ENCODE measurements at places on chromosomes 7 and 10.
A peak's percentile ranks its signal among the peaks of the same experiment; 100 is the strongest.

DNA sequence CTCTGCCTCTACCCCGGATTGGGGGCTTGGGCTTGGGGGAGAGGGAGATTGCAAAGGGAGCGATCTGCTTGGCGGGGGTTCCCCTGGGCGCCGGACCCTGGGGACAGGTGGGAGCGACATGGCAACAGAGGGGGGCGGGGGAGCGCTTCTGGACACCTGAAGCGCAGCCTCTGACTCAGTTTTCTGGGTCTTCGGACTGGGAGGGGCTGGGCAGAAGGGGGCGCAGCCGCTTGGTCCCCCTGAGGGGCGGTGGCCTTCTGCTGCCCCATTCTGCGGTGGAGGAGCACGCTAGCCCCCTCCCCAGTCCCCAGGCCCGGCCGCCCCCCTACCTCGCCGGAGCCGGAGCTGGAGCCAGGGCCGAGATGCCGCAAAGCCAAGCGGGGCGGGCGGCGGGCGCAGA is 380 bp downstream of the NAT16 start:
- no peak for DNase-seq

- DNase-seq: no peak
These were observed 270.2 kb upstream of the KAT6B start for GRCh38 chr10:74556072-74556705.

DNA sequence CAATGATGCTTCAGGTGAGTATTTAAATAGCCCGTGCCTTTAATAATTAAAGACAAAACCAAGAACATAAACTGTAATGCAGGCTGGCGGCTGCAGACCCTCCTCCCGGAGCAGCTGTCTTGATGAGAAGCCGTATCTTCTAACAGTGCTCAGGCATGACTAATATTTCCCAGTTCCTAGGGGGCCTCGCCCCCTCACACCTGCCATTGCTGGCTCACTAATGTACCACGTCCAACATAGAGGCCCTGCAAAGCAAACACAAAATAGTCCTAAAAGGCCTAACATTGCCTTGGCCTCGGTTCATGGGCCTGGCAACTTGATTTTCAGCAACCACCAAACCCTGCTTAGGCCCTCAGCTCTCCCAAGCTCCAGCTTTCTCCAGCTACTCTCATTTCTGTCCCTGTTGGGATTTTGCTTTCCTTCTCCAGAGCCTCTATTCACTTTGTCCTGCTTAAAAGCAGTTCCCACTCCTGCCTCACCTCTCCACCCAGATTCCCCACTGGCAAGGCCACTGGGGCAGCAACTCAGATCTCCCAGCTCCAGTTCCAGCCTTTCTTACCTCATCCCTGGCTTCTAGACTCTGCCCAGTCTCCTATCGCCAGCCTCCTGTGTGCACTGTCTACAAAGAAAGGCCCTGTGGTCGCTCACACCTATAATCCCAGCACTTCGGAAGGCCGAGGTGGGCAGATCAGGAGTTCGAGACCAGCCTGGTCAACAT is 16.2 kb downstream of the SORBS1 start:
- DNase-seq: no peak

DNA sequence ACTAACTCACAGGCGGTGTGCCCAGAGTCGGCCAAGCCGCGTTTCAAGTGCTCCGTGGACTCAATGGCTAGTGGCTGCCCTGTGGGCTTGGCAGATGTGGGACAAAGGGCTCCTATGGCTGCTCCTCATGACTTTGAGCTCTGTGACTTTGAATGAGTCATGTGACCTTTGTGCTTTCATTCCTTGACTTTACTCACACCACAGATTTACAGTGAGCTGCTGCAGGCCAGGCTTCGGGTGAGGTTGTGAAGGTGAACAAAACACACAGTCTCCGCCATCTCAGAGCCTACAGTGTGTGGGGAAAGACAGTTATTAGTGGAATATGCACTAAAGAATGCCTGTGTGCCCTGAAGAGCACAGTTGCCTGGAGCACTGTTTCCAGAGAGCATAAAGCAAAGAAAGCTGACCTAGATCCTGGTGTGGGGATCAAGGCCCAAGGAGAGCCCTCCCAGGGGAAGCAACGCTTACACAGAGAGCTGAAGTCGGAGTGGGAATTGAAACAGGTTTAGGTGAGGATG is 29.7 kb upstream of the PLEKHA1 start:
- no peak for DNase-seq

DNA sequence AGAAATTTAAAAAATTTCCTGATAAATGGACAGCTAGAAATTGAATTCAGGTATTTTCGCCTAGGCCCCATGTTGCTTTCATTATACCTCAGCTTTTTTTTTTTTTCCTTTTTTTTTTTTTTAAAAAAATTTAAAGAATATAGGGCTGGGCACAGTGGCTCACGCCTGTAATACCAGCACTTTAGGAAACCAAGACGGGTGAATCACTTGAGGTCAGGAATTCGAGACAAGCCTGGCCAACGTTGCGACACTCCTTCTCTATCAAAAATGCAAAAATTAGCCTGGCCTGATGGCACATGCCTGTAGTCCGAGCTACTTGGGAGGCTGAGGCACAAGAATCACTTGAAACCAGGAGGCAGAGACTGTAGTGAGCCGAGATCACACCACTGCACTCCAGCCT is 334.0 kb downstream of the SORCS1 start:
- no peak for DNase-seq

DNA sequence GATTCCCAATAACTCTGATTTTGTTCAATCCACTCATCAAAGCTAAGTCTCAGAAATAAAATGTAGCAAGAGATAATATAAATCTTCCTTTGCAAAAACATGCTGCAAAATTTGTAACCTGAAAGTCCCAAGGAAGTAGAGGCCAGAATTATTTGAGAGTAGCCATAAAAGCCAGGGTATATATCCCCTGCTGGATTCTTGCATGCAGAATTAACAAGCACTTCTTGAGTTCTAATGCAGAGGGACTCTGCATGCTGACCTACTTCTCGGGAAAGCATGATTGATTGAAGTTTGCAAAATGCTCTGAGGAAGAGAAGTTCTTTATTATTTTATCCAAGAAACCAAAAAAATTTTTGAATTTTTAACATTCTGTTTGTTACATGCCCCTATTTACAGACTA is 121.6 kb downstream of the THSD7A start:
- DNase-seq: no peak

DNA sequence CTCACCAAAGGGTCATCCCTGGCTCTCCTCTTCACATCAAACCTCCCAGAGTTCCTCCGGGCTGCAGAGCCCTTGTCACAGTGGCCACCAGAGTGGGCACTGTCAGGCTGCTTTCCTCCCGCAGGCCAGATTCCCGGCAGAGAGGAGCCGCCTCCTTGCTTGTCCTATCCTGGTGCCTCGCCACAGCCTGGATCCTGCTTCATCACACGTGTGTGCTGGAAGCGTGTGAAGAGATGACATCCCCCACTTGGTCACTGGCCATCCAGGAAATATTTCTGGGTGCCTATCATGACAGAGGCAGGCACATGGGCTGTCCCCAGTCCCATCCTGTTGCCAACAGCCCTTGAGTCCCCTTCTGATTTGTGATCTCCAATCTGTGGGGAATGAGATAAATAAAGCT is 15.0 kb downstream of the INSIG1 start:
- DNase-seq: no peak

- no peak for DNase-seq
These were observed 235.1 kb upstream of the CACNA2D1 start for GRCh38 chr7:82678716-82679115.

DNA sequence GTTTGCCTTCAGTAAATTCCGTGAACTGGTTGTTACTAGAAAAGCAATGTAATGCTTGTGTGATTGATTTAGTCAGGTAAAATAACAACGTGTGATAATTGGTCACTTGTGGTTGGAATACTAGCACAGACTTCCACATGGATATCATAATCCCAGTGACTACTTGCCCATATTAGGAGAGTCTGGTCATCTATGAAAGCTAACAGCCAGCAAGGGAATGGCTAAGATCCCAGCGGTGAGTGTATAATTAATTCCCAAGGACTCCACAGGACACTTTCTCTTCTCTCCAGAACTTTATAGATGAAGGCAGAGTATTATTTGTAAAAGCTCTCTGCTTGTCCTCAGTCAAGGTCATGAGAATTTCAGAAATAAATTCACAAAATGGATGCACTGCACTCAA is 662.6 kb upstream of the TEX47 start:
- no peak for DNase-seq

GRCh38 chr10:110546077-110546476 is 21.4 kb upstream of the SMC3 start:
- DNase-seq: no peak

- DNase-seq: no peak
These were observed 447.6 kb upstream of the NPVF start for GRCh38 chr7:25675789-25676474.

DNA sequence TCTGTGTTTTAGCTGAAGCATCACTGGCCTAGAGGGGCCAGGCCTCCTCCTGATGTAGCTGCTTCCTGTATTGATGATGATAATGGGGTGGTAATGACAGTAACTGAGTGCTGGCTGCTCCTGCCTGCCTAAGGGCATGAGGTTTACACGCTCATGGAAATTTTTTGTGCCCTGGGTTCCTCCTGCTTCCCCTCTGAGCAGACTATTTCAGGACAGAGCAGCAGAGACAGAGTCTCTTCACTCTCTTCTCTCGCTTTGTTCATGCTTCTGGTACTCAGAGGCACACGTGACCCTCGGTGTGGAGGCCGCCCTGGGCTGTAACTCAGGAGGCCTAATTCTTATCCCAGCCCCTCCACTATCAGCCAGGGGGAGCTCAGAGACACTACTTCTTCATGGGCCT is 27.9 kb downstream of the LRRC20 start:
- no peak for DNase-seq

DNA sequence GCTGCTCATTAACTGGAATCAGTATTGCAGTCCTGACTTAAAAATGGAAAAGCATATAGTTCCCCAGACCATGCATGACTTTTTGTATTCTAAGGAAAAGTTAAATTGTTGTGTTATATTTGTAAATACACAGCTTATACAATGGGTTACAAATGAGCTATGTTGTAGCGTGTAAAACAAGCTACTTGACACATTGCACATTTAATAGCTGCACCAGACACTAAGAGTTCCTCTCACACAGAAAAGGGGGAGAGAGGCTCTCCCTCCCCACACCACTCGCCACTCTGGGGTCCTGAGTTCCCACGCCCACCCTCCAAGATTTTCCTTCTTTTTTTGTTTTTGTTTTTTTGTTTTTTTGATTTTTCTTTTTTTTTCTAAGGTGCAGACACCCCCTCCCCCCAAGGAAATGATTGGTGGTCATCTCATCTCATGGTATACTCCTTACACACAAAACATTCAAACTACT is 6.3 kb downstream of the KLF6 start:
- DNase-seq: no peak

DNA sequence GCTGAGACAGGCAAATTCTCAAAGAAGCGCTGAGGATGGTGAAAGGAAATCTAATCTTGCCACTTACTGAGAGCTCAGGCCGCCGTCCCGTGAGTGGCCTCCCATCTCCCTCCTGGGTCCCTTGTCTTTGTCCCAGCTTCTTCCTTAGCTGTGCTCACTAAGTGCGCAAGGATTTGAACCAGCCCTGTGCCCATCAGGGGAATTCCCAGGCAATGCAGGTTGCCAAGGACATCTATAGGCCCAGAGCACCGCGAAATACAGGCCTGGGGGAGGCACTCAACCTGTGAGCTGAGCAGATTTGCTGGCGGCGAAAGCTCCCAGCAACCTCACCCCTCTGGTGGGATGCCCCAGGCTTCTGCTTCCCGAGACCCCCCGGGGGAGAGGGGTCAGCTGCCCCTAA is 64.8 kb downstream of the OAT start:
- no peak for DNase-seq

GRCh38 chr7:132569884-132570614 is 6.2 kb downstream of the PLXNA4 start:
- no peak for DNase-seq

DNA sequence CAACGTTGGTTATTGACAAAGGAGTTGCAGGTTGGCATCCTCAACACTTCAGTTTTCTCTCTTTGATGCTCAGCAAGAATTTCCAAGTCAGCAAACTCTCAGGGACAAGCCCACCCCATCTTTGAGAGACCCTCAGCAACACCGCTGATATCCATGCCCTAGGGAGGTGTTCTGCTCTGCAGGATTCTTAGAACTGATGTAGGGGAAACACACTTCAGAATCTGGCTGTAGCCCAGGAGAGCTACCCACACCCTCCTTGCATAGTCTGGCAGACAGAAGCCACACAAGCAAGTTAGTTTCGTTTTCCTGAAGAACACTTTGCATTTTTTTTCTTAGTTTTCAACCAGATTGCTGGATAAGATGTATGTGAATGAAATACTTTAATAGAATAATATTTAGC is 822 bp downstream of the SAMD9L start:
- no peak for DNase-seq

GRCh38 chr10:12412666-12413368 is 63.5 kb downstream of the CAMK1D start:
- DNase-seq: no peak

DNA sequence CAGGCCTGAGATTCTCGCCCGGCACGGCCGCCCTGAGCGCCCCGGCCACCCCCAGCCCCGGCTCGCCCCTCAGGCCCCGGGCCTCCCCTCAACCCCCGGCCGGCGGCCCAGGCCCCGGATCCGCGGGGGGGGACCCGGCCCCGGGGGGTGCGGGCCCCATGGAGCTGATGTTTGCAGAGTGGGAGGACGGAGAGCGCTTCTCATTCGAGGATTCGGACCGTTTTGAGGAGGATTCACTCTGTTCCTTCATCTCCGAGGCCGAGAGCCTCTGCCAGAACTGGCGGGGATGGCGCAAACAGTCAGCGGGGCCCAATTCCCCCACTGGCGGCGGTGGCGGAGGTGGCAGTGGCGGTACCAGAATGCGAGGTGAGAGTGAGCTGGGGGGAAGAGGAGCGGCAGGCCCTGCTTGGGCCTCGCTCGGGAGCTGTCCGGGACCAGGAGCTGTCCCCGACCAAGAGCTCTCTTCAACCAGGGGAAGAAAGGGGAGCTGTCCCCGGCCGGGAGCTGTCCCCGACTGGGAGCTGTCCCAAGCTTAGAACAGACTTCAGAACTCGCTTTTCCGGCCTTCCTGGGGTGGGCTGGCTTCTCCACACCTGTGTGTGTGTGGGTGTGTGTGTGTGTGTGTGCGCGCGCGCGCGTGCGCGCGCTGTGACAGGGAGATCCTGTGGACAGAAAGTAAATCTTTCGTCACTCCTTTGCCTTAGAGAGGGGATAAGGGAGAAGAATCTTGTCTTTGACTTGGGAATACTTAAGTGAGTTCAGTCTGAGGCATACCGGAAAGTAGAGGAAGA is 510 bp downstream of the ZSWIM8 start:
- DNase-seq: peak; percentile 63

DNA sequence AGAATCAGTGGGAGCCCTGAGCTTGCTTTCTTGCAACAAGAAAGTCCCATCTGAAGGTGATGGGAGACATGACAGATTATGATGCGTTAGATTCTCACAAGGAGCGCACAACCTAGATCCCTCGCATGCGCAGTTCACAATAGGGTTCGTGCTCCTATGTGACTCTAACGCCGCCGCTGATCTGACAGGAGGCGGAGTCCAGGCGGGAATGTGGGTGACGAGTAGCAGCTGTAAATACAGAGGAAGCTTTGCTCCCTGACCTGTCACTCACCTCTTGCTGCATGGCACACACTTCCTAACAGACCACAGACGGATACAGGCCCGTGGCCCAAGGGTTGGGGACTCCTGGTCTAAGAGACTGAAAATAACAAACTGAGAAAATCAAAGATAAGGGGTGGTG is 1163.4 kb upstream of the AUTS2 start:
- DNase-seq: peak; percentile 11
